ENCODE measurements at places on chromosomes 6 and 20.

GRCh38 chr20:40686893-40687292, 2.1 kb downstream of the MAFB start:
- DNase-seq: no peak

GRCh38 chr20:19074828-19075516, 137.5 kb upstream of the SLC24A3 start:
- no peak for DNase-seq

DNA sequence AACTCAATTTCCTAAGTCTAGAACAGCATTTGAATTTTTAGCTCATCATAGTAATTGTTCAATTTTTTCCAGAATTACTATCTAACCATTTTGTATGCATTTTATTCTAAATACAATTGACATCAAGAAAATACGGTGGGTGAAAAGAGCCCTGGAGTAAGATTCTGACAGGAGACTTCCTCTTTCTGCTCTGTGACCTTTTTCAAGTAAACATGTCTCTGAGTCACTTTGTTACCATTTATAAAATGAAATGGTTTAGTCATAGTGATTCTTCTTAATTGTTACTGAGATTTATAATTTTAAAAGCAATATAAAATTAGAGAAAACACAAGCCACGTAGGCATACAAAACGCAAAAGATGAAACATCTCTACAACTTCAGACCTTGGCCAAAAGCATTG, 80.2 kb downstream of the PLCB1 start:
- no peak for DNase-seq

- DNase-seq: no peak
Observed at GRCh38 chr6:142721215-142721920, 223.6 kb downstream of the HIVEP2 start.

GRCh38 chr20:62045118-62045517, 20.6 kb downstream of the TAF4 start:
- no peak for DNase-seq

GRCh38 chr20:39067526-39068216, 105.5 kb downstream of the DHX35 start:
- no peak for DNase-seq

- no peak for DNase-seq
Observed at GRCh38 chr6:88143421-88144157, 22.6 kb downstream of the CNR1 start.

DNA sequence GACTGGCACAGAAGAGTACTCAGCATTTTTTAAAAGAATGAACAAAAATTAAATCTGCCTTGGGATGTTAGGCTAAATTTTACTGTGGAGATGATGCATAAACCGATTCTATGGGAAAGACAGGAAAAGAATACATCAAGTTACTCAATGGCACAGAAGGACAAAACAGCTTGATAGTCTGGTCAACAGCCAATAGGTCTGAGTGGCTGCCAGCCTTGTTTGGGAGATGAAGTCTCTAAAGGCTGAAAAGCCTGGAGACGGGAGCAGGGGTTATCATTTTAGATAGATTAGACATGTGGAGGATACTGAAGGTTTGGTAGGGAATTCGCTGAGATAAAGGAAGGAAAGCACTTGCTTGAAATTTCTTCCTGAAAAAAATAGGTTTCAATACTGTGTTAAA, 56.3 kb upstream of the LAMA2 start:
- DNase-seq: no peak

GRCh38 chr6:136510299-136510698, 39.9 kb downstream of the MAP7 start:
- no peak for DNase-seq

DNA sequence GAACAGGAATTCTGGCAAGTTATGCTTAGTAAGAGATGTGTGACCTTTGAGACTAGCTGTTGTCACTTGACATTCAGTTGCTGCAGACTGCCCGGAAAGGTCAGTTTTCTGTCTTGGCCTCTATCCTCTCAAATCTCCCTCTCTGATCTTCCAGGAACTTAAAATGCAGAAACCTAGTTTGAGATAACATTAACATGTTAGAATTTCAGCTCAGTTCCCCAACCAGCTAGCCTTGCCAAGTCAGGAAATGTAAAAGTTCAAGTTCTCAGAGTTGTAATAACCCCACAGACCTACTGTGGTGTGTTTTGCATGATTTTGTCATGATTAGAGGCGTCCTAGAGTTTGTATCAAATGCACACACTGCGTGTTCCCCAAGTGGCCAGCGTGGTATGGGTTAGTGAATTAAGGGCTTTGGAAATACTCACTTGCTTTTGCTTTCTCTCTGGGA, 46.6 kb downstream of the DUSP22 start:
- no peak for DNase-seq

DNA sequence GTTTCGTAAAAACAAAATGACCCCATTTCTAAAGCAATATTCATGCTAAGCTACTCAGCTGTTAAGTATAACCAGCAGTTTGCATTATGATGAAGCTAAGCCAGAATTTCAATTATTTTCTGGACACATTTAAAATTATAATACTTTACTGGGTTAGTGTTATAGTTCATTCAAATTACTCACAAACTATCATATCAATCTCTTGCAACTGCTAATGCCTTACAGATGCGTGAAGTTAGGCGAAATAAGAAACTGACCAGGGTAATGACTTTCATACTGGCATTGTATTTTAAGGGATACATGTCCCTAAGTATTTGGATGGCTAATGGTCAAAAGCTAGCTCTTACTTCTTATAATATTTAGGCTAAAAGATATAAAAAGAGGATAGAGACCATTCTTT, 249.6 kb downstream of the TSHZ2 start:
- no peak for DNase-seq

DNA sequence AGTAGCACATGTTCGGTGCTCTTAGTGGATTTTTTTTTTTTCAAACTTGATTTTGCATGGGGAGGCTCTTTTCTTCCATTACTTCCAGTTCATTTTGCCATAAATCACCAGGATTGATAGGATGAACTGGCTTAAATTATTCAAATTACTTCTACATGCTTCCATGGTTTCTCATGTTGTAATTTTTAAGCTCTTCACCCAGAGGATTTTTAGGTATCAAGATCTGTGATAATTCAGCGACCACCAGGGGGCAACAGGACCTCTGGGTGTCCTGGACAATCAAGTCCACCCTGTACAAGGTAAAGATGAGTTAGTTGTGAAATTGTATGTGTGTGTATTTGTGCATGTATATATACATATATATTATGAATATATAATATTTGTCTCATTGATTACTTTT, 4.2 kb upstream of the EPHA7 start:
- DNase-seq: no peak

DNA sequence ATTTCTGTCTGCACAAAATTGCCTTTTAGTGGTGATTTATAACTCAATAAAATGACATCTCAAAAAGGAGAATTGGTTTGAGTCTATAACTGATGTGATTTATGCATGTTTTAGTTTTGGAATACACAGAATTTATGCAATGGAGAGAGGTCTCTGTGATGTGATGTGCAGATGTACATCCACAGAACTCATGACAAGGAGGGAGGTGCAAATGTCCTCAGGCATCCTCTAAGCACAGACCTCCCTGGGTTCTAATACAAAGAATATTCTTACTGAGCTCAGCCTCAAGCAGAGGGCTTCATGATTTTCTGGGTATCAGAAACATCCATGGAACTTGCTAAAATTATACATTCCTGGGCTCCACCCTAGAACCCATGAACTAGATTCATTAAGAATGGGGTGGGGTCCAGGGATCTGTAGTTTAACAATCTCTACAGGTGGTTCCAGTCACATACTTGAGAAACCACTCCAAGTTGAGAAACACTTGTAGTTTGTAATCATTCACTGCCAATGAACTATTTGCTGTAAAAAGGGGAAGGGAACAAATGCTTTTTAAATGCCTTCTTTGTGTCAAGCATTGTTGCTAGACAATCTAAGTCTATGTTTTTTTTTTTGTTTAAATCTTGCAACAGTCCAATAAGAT, 60.2 kb upstream of the NEDD9 start:
- DNase-seq: no peak

- no peak for DNase-seq
Observed at GRCh38 chr6:26122402-26122792, 35.2 kb downstream of the HFE start.

Data from CD4-positive, alpha-beta T cell treated with Interleukin-2 at 100 ng/mL for 4 hours (primary cell).